Activated T-helper 17 cell treated with anti-CD3 and anti-CD28 coated beads, Interleukin-2, amount 50 U/mL, for 72 hours (primary cell): ENCODE measurements at places on chromosomes 4 and X.

DNA sequence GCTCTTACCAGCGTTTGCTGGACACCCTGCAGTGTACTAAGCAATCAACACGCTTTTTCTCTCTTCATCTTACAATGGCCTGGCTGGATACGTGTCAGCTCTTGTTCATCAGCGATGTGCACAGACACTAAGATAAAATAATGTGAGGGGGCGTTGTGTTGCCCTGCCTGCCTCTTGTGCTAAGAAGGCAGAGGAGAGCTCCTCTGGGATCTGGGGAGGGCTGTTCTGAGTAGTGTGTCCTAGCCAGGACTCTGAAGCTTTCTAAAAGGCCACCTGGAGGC, 49.7 kb downstream of the NELFA start:
- ATAC-seq = no peak

- no peak for ATAC-seq
Observed at GRCh38 chrX:45872480-45872879, 671.8 kb upstream of the DIPK2B start.

DNA sequence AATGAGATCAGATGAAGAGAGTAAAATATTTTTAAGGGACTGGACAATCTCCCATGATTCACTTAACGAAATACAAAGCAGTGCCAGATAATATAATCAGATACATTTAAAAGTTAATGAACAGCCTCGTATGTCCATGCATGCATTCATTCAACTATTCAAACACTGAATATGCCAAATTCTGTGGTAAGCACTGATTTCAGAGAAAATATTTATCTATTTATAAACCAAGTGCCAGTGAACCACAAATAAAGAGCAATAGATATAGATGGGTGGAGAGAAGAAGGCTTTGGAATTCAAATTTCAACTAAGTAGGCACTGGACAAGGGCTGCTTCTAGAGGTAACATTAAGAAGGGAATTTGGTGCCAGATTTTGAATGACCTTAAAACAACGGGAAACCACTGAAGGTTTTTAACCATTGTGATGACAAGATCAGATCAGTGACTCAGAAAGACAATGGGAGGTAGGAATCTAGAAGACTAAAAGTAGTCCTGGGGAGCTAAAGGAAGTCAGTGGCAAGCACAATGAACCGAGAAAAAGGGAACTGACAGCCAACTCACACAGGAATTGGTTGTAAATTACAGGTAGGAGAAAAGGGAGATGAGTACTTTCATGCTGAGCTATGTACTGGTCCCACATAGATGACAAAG, 14.2 kb downstream of the ELOVL6 start:
- ATAC-seq = no peak

DNA sequence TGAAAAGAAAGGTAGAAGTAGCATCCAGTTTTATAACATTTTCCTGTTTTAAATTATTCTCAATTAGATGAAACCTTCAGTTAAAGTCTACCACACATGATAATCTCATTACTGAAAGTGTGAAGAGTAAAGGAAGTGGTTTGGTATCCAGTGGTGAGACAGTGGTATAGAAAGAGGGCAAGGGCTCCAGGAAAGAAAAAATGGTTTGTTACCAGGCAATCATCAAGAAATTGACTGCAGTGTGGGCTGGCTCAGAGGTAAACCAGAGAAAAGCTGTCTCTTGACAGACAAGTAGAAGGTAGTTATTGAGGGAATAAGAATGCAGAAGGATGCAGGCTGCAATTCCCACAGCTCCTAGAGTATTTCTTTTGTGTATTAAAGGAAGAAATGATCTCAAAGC, 406.2 kb downstream of the TLL1 start:
- no peak for ATAC-seq

DNA sequence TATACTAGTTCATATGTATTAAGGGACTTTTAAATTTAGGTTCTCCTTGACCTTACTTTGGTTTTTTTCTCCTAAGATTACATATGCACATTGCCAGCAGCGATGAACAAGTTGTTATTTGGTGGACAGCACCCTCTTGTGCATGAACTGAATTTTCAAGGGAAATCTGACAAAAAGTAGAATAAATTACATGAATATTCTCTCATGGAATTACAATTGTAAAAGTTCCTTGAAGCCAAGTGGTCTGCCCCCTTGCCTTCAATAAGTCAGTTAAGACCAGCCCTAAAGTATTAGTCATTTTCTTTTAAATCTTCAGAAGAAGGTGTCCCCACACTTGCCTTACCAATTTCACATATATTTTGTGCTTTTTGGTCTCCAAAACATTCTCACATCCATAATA, 30.7 kb upstream of the SMARCA5 start:
- ATAC-seq = no peak

- ATAC-seq = no peak
Observed at GRCh38 chrX:131734621-131735020, 190.7 kb downstream of the OR13H1 start.
